ENCODE measurements at places on chromosomes 3 and 15. TPM values are rescaled to one million over a fixed set of nuclear protein-coding genes. Genes with fewer than 3 reads are reported as not detected.

DNA sequence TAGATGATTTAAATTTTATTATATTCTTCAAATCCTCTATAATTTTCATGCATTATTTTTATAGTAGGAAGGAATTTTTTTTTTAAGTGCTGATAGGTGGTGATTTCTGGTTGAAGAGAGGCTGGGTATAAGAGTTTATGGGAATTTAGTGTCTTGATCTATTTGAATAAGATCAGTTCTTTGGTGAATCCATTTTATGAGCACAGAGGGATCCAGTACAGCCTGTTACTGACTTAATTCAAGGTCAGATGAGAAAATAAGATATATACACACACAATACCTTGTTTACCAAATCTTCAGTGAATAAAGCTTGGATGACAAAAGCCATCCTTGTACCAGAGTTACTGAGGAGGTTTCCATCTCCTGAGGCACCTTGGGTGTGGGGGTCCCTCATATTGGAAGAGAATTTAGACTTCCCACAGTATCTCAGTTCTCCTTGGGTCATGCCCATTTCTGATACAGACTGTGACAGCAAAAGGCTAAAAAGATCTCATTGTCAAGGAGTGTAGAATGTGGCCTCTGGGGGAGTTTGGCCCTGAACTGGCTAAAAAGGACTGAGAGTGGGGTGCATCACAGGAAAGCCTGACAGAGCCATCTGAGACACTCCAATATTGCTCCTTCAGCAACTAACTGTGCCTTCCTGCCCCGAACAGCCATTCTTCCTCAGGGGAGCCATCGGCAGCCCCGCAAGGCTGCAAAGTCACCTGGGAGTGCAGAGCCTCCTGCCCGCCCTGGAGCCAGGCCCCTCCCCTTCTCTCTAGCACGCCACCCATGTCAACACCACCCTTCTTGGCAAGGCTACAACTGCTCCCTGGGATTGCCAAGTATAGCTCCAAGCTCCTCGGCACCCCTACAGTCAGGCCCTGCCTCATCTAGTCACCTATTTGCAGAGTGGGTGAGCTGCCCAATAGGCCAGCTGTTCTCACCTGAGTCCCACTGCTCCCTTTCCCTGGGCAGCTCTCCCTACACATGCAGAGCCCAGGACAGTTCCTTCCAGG lies 43.1 kb upstream of the HACD2 start:
- H3K27me3 ChIP-seq = no peaks in the 10 kb centered on the region
- no peak overlapping the region for H3K27ac ChIP-seq
- peaks cover 2% of the 10 kb centered on the region for H3K36me3 ChIP-seq
- H3K4me3 ChIP-seq = no peak overlapping the region

GRCh38 chr3:12966847-12967605 lies 106.2 kb downstream of the IQSEC1 start:
- H3K27me3 ChIP-seq = no peaks in the 10 kb centered on the region
- no peak for DNase-seq
- peaks cover 90% of the 10 kb centered on the region for H3K4me1 ChIP-seq
- H3K36me3 ChIP-seq = peaks cover 59% of the 10 kb centered on the region

- H3K4me3 ChIP-seq = no peak overlapping the region
- no peak overlapping the region for H3K27ac ChIP-seq
- peaks cover 82% of the 10 kb centered on the region for H3K36me3 ChIP-seq
- no peak for DNase-seq
- no peaks in the 10 kb centered on the region for H3K4me1 ChIP-seq
Observed at GRCh38 chr3:105555206-105555605, 188.5 kb downstream of the ALCAM start.

DNA sequence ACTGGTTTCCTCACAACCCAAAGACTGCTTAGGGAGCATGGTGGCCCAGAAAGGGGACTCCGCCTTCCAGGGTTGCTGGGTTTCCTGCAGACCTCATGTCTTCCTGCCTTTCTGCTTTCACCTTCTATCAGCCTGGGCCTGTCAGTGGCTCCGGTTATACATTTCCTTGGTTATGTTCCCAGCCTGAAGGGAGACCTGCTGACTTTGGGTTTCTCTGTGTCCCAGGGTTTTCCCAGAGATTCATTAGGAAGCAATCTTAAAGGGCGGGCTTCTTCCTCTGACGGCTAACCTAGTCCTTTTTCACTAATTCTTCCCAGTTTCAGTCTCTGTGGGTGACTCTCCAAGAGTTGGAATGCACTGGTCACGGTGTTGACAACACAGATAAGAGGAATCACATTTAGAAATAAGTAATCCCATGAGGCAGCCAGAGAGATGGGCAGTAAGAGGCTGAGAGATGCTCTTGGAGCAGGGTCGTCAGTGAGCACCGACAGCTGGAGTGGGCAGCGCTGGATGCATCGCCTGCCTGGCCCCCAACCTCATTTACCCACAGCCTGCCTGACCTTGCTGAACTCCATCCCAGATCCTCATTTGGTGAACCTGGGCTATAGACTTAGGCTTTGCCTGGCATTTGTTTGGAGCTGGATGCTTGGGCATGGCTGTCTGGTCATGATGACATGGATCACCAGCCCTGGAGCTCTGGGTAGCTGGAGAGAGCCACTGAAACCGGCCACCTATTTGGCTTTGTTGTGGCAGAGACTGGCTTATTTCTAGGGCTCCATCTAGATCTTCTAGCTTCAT lies 10.0 kb upstream of the EHD4 start:
- DNase-seq = no peak
- H3K4me1 ChIP-seq = no peaks in the 10 kb centered on the region
- no peak overlapping the region for H3K27ac ChIP-seq

GRCh38 chr3:167862104-167862730 lies 126.7 kb downstream of the SERPINI1 start:
- peaks cover 32% of the 10 kb centered on the region for H3K4me1 ChIP-seq
- H3K4me3 ChIP-seq = no peak overlapping the region
- no peaks in the 10 kb centered on the region for H3K36me3 ChIP-seq
- no peak overlapping the region for H3K27ac ChIP-seq

- H3K27me3 ChIP-seq = no peaks in the 10 kb centered on the region
- no peak overlapping the region for H3K4me3 ChIP-seq
- no peak overlapping the region for H3K27ac ChIP-seq
- H3K36me3 ChIP-seq = peaks cover 55% of the 10 kb centered on the region
Observed at GRCh38 chr3:128079823-128080222, 27.6 kb downstream of the SEC61A1 start.

DNA sequence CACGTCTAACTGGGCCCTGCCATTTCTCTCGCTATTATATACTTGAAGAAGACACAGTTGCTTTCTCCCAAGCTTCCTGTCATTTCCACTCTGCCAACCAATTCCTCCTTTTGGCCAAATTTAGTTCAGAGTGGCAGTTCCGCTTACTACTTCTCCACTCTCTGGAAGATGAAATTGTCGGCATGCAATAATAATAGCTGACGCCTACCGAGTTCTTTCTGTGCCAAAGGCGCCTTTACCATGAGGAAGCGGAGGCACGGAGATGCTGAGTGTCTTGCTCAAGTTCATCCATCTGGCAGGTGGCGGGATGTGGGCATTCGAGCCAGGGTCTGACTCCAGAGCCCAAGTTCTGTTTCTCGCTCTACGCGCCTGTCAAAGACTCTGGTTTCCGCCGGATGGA lies 14.6 kb upstream of the NRROS start:
- DNase-seq = no peak
- H3K27me3 ChIP-seq = no peaks in the 10 kb centered on the region
- peak overlapping the region; percentile 77 for H3K4me3 ChIP-seq

The CCR9 gene
- 0.44 TPM for total RNA-seq

The ZNF501 gene
- 6.2 TPM for total RNA-seq

The SLC27A2 gene
- total RNA-seq = 0.22 TPM

The TNFSF10 gene
- total RNA-seq = 7.4 TPM

The ZDHHC23 gene
- total RNA-seq = 22.7 TPM

The ATP10A gene
- total RNA-seq = not detected

The PAK6 gene
- total RNA-seq = 0.40 TPM
